ENCODE measurements at places on chromosomes 4 and X. TPM values are rescaled to one million over a fixed set of nuclear protein-coding genes. Genes with fewer than 3 reads are reported as not detected.

DNA sequence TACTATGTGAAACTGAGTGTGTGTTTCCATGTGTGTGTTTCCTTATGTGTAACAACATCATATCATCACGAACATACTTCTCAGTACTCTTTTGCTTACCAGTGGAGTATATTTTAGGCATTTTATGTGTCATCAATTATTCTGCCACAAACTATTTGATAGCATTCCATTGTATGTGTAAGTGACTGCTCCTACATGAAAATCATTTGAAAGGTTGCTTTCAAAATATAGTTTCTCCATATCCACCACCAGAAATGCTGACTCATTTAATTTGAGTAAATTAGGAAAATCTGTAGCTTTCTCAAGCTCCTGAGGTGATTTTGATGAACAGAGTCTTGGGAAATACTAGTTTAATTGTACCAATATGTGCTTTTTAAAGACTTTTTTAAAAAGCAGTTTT, 376.2 kb downstream of the PCDH18 start:
- no peak for DNase-seq

GRCh38 chrX:123990169-123990568, 28.7 kb downstream of the STAG2 start:
- DNase-seq = no peak

GRCh38 chr4:48042979-48043461, 26.4 kb downstream of the NIPAL1 start:
- DNase-seq = no peak

DNA sequence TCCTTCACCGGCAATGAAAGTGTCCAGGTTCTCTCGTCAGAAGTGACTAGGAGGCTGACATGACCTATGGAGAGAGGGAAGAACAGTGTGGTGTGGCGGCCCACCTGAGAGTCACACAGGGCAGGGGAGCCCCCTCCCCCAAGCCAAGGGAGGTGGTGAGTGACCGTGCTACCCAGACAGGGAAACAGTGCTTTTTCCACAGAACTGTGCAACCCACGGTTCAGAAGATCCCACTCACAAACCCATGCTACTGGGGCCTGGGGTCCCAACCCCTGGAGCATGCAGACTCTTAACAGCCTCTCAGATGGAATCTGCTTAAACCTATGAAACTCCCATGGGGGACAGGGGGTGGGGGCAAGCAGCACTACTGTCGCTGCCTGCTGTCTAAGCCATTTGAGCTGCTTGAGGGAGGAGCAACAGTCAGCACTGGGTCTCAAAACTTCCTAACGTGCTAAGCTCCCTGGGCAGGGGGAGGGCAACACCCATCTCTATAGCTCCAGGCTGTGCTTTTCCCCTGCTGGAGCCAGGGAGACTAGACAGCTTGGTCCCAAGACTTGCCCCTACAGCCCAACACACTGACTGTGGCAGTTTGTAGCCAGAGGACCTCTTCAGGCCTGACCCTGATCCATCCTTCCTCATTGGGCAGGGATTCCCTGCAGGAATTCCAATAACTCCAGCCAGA, 850.4 kb upstream of the AADAT start:
- no peak for DNase-seq

- peak; percentile 84 for DNase-seq
These were observed 7.6 kb upstream of the HSD17B10 start for GRCh38 chrX:53441531-53442321.

DNA sequence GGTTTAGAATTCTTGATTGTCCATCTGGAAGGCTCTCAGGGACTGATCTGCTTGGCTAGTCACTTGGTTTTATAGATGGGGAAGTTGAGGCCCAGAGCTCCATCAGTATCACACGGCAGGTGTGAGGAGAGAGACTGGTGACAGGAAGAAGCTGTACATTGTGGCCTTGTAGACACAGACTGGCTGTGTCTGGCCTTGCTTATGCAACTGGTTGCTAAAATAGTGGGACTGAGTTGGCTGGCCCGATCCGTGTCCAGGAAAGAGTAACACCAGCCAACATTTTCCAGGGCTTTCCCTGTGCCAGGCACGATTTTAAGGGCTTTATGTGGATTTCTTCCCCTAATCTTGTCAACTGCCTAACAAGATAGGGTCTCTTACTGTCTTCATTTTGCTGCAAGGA, 2.8 kb downstream of the TBC1D14 start:
- DNase-seq = no peak

The ADAM29 gene
- not detected for total RNA-seq

DNA sequence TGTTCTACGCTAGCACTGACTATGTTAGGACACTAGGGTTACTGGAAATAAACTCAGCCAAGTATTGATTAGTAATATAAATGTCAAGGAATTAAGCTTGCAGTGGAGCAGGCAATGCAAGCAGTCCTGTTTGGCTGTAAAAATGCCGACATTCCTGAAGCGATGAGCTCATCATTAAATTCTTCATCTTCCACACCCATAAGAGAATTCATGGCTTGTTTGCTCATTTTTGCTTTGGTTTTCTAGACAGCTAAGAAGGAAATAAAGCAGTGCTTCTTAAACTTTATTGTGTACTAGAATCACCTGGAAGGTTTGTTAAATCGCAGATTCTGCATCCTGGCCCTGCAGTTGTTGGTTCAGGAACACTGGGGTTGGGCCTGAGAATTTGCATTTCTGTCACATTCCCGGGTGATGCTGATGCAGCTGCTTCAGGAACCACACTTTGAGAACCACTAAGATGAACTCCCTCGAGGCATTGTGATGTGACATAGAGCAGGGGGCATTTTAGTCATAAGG, 17.8 kb downstream of the ANXA3 start:
- peak; percentile 82 for DNase-seq

DNA sequence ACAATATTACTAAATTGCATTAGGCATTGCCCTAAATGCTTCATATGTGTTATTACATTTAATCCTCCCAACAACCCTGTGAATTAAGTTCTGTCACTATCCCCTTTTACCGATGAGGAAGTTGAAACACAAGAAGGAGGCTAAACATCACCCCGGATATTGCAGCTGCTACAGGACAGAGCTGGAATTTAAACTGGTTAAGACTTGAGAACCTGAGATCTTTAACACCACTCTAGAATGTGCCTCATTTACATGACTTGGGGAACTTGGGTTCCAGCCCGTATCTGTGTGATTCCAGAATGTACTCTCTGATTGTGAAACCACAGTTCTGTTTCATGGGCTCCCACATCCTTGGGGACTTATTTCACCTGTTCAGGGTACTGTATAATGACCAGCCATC, 165.1 kb upstream of the PPARGC1A start:
- DNase-seq = no peak

GRCh38 chr4:166091912-166092510, 219.0 kb downstream of the TLL1 start:
- peak; percentile 70 for DNase-seq

The AMTN gene
- not detected for total RNA-seq

DNA sequence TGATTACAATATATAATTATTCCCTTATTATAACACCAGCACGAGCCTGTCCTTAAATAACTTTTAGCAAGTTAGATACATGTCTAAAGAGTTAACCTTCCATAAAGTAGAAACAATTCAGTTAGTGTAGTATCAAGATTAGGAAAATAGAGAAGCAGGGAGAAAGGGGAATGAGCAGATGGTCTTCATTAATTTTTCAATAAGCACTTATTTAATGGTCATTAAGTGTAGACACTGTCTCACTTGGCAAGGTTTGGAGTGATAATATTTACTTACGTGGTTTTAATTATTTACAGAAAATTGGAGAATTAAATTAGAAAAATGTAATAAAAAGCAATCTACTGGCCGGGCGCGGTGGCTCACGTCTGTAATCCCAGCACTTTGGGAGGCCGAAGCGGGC, 99.7 kb downstream of the PDS5A start:
- DNase-seq = no peak

The TEX11 gene
- not detected for total RNA-seq

DNA sequence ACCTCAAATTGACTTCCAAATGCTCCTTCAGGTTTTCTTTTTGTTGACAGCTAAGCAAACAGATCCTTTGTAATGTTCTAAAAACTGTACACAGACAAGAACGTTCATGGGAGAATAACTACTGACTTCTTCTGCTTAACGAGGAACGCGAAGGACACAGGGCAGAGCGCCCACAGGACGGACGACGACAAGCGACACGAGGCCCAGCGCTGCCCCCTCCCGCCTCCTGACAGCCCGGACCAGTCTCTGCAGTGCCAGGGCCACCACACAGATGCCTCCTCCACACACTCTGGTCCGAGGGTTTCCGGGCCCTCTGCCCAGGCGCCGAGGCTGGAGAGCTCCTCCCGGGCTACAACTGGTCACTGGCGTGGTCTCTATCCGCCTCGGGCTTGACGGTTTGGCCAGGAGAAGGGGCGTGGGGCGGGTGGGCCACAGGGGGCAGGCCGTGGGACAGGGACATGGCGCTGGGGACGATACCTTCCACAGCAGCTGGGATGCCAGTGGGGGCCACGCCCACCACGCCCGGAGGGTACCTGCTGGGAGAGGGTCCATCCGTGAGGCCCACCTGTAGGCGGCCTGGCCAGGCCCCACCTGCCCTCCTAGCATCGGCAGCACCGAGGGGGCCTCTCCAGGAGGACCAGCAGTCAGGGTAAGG, 36.9 kb downstream of the CTBP1 start:
- DNase-seq = no peak

- DNase-seq = no peak
These were observed 31.3 kb upstream of the ETNPPL start for GRCh38 chr4:108794136-108794535.

DNA sequence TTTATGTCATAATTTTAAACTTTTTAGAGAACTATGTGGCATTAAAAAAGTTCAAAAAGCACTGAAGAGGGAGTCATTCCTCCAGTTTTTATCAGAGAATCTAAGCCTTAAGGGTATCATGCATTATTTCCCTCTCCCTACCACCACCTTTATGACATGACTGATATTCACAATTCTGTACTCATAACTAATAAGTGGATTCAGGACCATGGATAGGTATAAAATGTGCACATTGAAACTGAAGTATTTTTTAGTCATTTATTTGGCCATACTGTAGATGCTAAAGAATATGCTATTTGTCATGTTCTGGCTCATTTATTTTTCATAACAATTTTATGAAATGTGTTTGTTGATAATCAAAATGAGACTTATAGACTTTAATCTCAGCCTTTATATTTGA, 897.5 kb upstream of the AGA start:
- DNase-seq = no peak

- DNase-seq = peak; percentile 63
These were observed 3.4 kb downstream of the ATP1B4 start for GRCh38 chrX:120365320-120365719.

The EPGN gene
- total RNA-seq = not detected

The CSN1S1 gene
- not detected for total RNA-seq

The ADGRG4 gene
- not detected for total RNA-seq

The CA5B gene
- total RNA-seq = 102 TPM

The RBM46 gene
- total RNA-seq = not detected

GRCh38 chr4:77052352-77052751, 23.4 kb downstream of the CCNI start:
- peak; percentile 66 for DNase-seq

DNA sequence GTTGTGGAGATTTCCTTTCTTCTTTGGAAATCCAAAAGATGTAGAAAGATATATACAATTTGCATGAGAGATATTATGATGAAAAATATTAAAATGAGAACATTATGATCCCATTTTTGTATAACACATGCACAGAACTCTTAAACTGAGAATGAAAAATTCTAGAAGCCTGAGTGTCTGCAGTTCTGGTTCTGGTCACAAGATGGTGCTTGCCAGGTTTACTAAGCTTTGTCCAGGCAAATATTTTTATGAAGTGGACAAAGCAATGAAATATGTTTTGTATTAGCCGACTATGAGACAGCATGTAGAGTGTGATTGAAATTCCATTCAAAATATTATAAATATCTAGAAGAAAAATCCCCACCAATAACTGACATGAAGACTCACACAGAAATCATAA, 2.2 kb downstream of the PWWP3B start:
- peak; percentile 39 for DNase-seq

- peak; percentile 77 for DNase-seq
These were observed at the start of gene STBD1 for GRCh38 chr4:76305971-76306881. STBD1 (plus strand) TSS chr4:76306733; CDS start chr4:76306770, 37 bp downstream.

DNA sequence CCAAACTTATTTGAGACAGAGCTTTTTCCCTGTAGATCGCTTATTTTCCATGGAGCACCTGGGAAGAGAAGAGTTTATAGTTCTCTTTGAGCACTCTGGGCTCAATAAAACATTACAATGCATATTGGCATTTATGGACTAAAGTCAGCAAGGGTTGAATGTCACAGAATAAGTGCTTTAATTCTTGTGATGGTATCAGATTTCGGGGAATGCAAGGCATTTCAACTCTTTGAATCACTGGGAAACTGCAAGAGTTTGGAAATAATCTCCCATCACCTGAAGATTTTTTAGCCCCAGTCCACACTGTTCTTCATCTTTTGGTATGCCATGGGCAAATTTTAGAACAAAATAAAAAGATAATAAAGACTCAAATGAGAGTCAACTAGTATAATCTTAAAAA, 111.5 kb upstream of the WDFY3 start:
- no peak for DNase-seq

The NEUROG2 gene
- total RNA-seq = not detected

The TRIM61 gene
- total RNA-seq = 3.6 TPM

DNA sequence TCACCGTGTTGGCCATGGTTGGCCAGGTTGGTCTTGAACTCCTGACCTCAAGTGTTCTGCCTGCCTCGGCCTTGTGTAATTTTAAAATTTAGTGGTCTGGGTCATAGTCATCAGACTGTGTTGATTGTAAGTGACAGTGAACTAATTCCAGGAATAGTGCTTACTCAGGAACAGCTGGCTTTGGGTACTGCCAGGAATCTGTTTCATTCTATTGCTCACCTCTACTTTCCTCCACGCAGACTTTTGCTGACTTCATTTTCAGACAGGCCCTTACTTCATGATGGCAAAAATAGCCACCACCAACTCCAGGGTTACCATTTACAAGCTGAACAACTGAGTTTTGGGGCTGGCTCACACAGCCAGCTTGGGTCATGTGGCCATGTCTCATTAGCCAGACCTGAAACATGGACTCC, 54.6 kb downstream of the FNIP2 start:
- DNase-seq = no peak

The SYP gene
- total RNA-seq = not detected

The CXorf49 gene
- not detected for total RNA-seq

DNA sequence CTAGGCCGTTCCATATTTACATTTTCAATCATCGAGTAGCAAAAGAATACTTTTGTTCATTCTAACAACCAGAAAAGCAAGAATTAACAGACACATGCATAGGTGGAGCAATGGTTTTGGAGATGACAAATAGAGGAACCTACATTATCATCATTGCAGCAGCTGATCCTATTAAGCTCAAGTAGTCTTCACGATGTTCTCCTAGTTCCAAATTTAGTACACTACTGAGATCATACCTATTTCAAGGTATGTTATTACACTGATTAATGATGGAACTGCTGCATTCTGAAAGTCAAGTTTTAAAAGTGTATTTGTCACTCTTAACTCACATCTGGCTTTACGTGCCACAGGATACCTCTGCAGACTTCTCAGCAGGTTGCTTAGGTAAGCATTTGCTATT, 87.4 kb downstream of the ADGRA3 start:
- DNase-seq = no peak

The PABPC5 gene
- total RNA-seq = 6.2 TPM

DNA sequence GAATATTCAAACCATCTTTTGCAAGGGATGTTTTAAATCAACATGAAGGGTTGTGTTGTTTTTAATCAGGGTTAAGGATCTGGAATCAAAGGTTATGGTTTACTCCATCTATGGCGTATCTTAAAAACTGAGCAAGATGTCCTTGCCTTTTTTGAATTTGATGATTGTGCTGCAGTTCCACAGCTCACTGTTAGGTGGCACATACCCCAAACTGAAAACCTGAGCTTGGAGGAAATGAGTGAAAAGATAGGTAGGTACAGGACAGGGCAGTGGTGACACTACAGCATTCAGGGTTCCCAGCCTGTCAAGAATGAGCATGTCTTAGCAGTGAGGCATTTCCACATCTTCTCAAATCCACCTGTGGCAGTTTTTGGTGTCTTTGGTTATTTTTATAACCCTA, 13.1 kb upstream of the EOLA1 start:
- DNase-seq = no peak

All from stomach (tissue), 19 donors.